Activated CD8-positive, alpha-beta memory T cell treated with anti-CD3 and anti-CD28 coated beads for 1 hour (primary cell): ENCODE measurements at places on chromosomes 2 and 18.

- DNase-seq = no peak
Measured at GRCh38 chr2:235746257-235746934, 252.6 kb downstream of the AGAP1 start.

GRCh38 chr2:98126061-98126460 is 39.1 kb downstream of the VWA3B start:
- no peak for DNase-seq

DNA sequence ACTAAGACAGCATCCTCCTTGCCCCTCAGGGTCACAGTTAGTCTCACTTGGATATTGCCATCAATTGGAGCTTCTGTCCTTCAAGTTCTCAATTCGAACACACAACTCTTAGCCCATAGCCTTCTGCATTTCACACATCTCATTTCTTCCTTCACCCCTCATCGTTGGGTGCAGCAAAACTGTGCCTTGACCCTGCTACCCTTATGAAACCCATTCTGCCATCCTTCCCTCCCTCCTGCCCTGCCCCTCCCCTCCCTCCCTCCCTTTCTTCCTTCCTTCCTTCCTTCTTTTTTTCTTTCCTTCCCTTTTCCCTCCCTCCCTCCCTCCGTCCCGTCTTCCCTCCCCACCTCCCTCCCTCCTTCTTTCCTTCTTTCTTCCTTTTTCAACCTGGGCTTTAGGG is 80.7 kb upstream of the CYRIA start:
- DNase-seq = no peak

GRCh38 chr2:26001743-26002351 is 19.6 kb upstream of the KIF3C start:
- no peak for DNase-seq

- DNase-seq = no peak
Measured at GRCh38 chr18:43563780-43564179, 286.5 kb upstream of the SYT4 start.

DNA sequence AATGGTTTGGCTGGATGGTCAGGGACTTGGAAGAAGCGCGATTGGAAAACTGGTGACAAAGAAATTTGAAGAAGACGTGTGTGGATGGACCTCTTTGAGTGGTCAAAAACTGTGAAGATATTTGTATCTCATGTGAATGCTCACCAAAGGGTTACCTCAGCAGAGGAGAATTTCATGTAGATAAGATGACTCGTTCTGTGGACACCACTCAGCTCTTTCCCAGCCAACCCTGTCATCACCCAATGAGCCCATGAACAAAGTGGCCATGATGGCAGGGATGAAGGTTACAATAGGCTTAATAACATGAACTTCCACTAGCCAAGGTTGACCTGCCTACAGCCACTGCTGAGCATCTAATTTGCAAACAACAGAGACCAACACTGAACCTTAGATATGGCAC is 248.3 kb downstream of the KCNE4 start:
- no peak for DNase-seq

DNA sequence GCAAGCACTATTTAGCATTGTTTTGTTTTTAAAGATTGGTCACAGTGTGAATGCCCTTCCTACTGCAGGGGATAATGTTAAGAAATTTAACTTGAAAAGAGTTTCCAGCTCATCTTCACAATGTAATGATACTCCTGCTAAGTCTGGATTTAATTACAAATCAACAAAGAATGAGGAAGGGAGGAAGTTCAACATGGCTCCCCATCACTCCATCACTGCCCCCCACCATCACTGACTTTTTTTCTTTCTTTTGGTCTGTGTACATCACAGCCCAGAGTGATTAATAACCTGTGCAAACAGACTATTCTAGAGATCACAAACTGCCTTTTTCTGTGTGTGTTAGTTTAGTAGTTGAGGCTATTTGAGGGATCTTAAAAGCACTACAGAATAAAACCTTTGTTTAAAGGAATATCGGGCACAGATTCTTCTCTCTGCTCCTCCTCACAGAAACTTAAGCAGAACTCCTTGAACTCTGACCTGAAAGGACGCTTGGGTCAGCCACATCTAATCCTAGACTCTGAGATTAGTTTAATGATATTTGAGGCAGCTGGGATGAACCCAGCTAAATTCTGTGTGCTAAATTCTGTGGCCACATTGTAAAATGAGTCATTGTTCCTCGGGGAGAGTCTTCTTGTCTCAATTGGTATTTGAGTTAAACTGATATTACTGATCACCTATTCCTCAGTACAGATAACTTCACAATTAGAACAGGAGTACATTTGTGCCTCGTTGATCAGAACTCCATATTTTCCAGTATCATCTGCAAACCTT is 47.8 kb downstream of the SATB2 start:
- DNase-seq = no peak

- no peak for DNase-seq
Measured at GRCh38 chr2:166643980-166644379, 149.9 kb upstream of the SCN7A start.

DNA sequence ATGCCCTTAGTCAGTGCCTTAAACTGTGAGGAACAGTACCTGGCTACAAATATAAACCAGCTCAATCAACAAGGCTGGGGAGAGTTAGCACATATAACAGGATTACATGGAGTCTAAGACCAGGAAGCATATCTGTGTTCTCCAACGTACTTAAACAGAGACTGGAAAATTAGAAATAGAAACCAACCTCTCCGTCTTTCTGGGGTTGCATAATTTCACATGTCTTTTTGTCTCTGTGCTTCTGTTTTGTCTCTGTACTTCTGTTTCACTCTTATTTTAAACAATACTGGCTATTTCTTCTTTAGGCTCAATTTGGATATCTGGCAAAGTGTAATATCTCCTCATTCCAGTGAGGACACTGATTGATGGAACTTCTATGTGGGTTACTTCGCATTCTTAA is 749.0 kb upstream of the ZEB2 start:
- DNase-seq = no peak

- no peak for DNase-seq
Measured at GRCh38 chr2:182833084-182833854, 33.2 kb downstream of the FRZB start.

DNA sequence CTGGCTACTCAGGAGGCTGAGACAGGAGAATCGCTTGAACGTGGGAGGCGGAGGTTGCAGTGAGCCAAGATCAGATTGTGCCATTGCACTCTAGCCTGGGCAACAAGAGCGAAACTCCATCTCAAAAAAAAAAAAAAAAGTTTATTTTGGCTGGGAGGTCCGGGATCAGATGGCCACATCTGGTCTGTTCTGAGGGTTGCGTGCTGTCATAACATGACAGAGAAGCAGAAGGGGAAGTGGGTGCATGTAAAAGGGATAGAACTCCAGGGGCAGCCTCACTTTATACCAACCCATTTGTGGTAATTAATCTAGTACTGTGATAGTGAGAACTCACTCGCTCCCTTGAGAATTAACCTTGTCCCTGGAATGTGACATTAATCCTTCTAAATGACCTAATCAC is 101.2 kb downstream of the PTPN4 start:
- no peak for DNase-seq

DNA sequence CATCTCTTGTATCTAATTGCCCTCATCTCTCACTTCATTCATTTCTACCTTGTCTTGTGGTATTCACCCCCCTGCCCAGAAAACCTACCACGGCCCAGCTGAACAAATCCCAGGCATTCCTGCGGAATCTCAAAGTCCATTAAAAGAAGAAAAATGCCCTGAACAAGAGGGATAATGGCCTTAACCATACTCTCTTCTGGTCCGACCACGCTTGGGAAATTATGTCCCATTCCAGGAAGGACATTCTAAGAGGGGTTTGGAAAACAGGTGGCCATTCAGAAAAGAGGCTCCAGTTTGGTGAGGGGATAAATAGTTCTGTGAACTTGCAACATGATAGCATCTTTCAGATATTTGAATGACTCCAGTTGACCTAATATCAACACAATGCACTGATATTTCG is 349.9 kb upstream of the ZNF521 start:
- DNase-seq = no peak

GRCh38 chr2:139354518-139354917 is 574.3 kb upstream of the NXPH2 start:
- DNase-seq = no peak

- no peak for DNase-seq
Measured at GRCh38 chr2:608297-608696, 68.9 kb downstream of the TMEM18 start.

GRCh38 chr2:196399096-196399495 is 227.7 kb upstream of the STK17B start:
- no peak for DNase-seq

DNA sequence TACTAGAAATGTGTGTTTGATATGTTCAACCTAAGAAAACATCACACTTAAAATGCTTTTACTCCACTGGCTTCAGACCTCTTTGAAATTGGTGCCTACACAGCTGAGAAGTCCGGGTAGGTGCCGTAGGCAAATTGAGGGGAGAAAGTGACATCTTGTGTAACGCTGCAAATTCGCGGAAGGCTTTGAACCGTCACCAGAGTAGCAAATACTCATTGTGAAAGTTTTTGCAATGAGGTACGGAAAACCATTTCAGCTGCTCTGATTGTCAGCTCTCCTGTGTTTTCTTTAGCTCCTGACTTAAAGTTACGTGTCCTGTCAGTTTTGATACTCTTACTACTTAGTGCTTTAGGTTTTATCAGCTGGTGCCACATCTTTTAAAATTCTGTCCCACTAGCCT is 224.5 kb downstream of the FAM210A start:
- no peak for DNase-seq

GRCh38 chr2:54966165-54966832 is 84.0 kb downstream of the RTN4 start:
- DNase-seq = no peak

- no peak for DNase-seq
Measured at GRCh38 chr2:173652767-173653431, 298.2 kb downstream of the CDCA7 start.

DNA sequence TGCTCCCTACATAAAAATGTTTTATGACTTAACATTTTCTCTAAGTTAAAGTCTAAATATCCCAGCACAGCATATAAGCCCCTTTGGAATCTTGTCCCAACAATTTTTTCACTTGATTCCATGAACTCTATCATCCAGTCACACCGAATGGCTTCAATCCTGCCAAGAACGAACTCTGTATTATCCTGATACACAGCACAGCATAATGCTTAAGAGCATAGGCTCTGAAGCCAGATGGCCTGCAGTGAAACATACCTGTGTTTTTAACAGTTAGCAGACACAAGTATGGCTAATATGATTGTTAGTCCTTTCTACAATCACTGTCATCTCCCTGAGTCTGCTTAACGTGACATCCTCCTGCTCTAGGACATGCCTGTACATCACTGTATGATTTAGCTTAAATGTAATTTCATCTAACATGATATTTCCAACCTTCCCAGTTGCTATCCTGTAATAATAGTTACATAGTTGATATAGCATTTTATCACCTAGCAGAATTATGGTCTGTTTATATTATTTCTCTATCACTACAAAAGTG is 669.5 kb downstream of the ERBB4 start:
- DNase-seq = no peak

- DNase-seq = no peak
Measured at GRCh38 chr18:11873670-11874340, 22.6 kb downstream of the CHMP1B start.

GRCh38 chr18:55466789-55467188 is 121.2 kb downstream of the TCF4 start:
- DNase-seq = no peak

- no peak for DNase-seq
Measured at GRCh38 chr2:143717536-143718168, 588.4 kb downstream of the ARHGAP15 start.

GRCh38 chr2:162261032-162261945 is 18.0 kb upstream of the FAP start:
- no peak for DNase-seq

- no peak for DNase-seq
Measured at GRCh38 chr2:171345971-171346722, 87.6 kb downstream of the METTL8 start.

GRCh38 chr2:3902131-3902530 is 198.8 kb downstream of the DCDC2C start:
- DNase-seq = no peak

GRCh38 chr2:45721150-45721549 is 69.7 kb downstream of the PRKCE start:
- no peak for DNase-seq
